A673 (cell line): ENCODE measurements at places on chromosomes 5 and 9. TPM values are rescaled to one million over a fixed set of nuclear protein-coding genes. Genes with fewer than 3 reads are reported as not detected.
A peak's percentile ranks its signal among the peaks of the same experiment; 100 is the strongest.

Gene RNF183
- total RNA-seq, result not detected in 2 replicates

Gene TMEM252
- not detected in 2 replicates for total RNA-seq

DNA sequence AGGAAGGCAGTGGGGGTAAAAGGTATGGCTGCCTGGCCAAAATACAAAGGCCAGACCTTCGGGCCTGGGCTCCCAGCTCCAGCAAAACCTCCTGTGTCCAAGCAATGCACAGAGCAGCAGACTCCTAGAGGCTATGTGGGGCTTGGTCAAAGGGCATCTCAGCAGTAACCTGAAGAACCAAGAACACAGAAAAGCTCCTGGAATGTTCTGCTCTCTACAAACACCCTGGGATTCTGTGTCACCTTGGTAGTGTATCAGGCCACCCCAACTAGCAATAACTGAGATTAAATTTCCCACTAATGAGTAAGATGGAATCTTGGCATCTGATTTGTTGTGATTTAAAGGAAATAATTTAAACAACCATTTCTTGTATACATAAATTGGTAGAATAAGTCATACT lies 158.6 kb downstream of the GLIS3 start:
- no peaks in the 10 kb centered on the region for H3K36me3 ChIP-seq
- no peak overlapping the region for H3K27ac ChIP-seq
- no peak overlapping the region for H3K4me3 ChIP-seq
- no peaks in the 10 kb centered on the region for H3K4me1 ChIP-seq
- peaks cover 26% of the 10 kb centered on the region for H3K27me3 ChIP-seq

- DNase-seq, result no peak
- no peak overlapping the region for H3K4me3 ChIP-seq
- no peaks in the 10 kb centered on the region for H3K36me3 ChIP-seq
- H3K27me3 ChIP-seq, result no peaks in the 10 kb centered on the region
- H3K27ac ChIP-seq, result no peak overlapping the region
Measured at GRCh38 chr5:36861871-36862270, 14.7 kb upstream of the NIPBL start.

- no peaks in the 10 kb centered on the region for H3K27me3 ChIP-seq
- H3K4me1 ChIP-seq, result no peaks in the 10 kb centered on the region
- no peak overlapping the region for H3K4me3 ChIP-seq
- peak; percentile 11 for DNase-seq
- no peak overlapping the region for H3K27ac ChIP-seq
Measured at GRCh38 chr9:120612218-120612617, 32.3 kb upstream of the CDK5RAP2 start.

DNA sequence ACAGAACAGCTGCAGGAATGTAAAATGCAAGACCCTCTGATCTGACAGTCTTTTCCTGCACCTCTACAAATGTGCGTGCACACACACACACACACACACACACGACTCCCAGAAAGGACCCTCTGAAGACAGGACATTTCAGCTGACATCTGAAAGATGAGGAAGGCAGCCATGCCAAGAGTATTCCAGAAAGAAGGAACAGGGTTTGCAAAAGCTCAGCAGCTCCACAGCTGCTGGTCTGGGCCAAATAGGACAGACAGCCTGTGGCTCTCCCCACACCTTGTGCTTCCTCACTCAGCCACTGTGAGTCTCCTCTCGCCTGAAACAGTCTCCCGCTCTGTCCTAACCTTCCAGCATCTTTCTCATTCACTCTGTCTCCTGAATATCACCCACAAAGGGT lies 189.0 kb downstream of the PALM2AKAP2 start:
- no peaks in the 10 kb centered on the region for H3K36me3 ChIP-seq
- H3K4me1 ChIP-seq, result no peaks in the 10 kb centered on the region
- DNase-seq, result no peak
- H3K27me3 ChIP-seq, result no peaks in the 10 kb centered on the region
- H3K27ac ChIP-seq, result no peak overlapping the region

GRCh38 chr5:154523709-154524108 lies 45.7 kb upstream of the HAND1 start:
- H3K4me1 ChIP-seq, result no peaks in the 10 kb centered on the region
- no peak overlapping the region for H3K4me3 ChIP-seq
